ENCODE measurements at places on chromosomes 11 and 22. TPM values are rescaled to one million over a fixed set of nuclear protein-coding genes. Genes with fewer than 3 reads are reported as not detected.

Gene APOL3
- 58.2 TPM for total RNA-seq

GRCh38 chr11:109971184-109971523, 122.0 kb upstream of the ZC3H12C start:
- H3K4me3 ChIP-seq = no peak overlapping the region
- H3K36me3 ChIP-seq = no peaks in the 10 kb centered on the region
- peaks cover 15% of the 10 kb centered on the region for H3K4me1 ChIP-seq
- H3K27me3 ChIP-seq = no peaks in the 10 kb centered on the region

DNA sequence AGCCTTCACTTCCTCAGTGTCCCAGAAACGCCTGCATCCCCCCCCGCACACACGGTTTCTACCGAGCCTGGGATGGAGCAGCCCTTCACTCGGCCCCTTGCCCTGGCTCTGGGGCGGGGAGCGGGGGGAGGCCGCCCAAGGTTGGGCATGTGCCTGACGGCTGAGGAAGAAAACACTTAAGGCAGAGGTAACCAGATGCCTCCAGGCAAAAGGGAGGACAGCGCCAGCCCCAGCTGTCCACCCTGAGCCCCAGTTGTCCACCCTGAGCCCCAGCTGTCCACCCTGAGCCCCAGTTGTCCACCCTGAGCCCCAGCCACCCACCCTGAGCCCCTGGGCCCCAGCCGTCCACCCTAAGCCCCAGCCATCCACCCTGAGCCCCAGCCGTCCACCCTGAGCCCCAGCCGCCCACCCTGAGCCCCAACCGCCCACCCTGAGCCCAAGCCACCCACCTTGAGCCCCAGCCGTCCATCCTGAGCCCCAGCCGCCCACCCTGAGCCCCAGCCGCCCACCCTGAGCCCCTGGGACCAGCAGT, 3.8 kb upstream of the TTLL8 start:
- peaks cover 6% of the 10 kb centered on the region for H3K4me1 ChIP-seq
- H3K36me3 ChIP-seq = no peaks in the 10 kb centered on the region
- DNase-seq = no peak
- peaks cover 17% of the 10 kb centered on the region for H3K27me3 ChIP-seq

GRCh38 chr11:38411149-38411548, 1813.1 kb upstream of the RAG2 start:
- DNase-seq = no peak
- no peaks in the 10 kb centered on the region for H3K27me3 ChIP-seq
- H3K27ac ChIP-seq = no peak overlapping the region
- H3K4me3 ChIP-seq = no peak overlapping the region
- H3K36me3 ChIP-seq = no peaks in the 10 kb centered on the region
- no peaks in the 10 kb centered on the region for H3K4me1 ChIP-seq

Gene IGSF22
- total RNA-seq = 1.2 TPM

DNA sequence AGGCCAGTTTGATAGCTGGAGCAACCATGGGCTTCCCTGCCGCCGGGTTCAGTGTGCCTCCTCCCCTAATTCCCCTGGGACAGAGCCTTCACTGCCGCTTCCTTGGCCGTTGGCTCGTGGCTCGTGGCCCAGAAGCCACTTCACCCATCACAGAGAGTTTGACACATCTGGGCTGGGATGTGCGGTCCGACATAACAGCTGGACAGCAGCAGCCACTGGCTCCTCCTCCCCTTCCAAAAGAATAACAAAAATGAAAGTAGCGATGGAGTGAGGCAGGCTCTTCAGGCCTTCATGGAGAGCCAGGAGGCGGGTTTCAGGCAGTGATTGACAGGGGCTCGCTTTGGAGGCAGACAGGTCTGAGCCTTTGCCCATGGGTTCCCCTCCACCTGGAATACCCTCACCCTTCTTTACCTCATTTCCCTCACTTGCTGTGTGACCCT, 8.2 kb downstream of the CREB3L1 start:
- H3K27me3 ChIP-seq = no peaks in the 10 kb centered on the region
- peaks cover 23% of the 10 kb centered on the region for H3K4me1 ChIP-seq
- H3K4me3 ChIP-seq = no peak overlapping the region
- no peak for DNase-seq

GRCh38 chr11:115505175-115505574, 960 bp upstream of the CADM1 start:
- peaks cover 11% of the 10 kb centered on the region for H3K27me3 ChIP-seq
- H3K36me3 ChIP-seq = no peaks in the 10 kb centered on the region
- DNase-seq = no peak
- H3K27ac ChIP-seq = peak overlapping the region; percentile 66

GRCh38 chr11:2157294-2158040, 3.5 kb downstream of the INS start:
- H3K27ac ChIP-seq = no peak overlapping the region
- H3K36me3 ChIP-seq = no peaks in the 10 kb centered on the region
- H3K27me3 ChIP-seq = peaks cover 29% of the 10 kb centered on the region
- H3K4me3 ChIP-seq = no peak overlapping the region

Gene SLC22A8
- not detected for total RNA-seq

GRCh38 chr22:42544686-42545085, 9.1 kb upstream of the SERHL2 start:
- no peak for DNase-seq
- no peaks in the 10 kb centered on the region for H3K36me3 ChIP-seq
- no peaks in the 10 kb centered on the region for H3K4me1 ChIP-seq
- H3K27ac ChIP-seq = no peak overlapping the region
- H3K27me3 ChIP-seq = no peaks in the 10 kb centered on the region

GRCh38 chr11:123188508-123189165, 6.4 kb downstream of the CLMP start:
- H3K4me1 ChIP-seq = no peaks in the 10 kb centered on the region
- no peak for DNase-seq
- no peak overlapping the region for H3K27ac ChIP-seq
- H3K27me3 ChIP-seq = peaks cover 8% of the 10 kb centered on the region
- no peaks in the 10 kb centered on the region for H3K36me3 ChIP-seq
- H3K4me3 ChIP-seq = no peak overlapping the region

- no peak overlapping the region for H3K4me3 ChIP-seq
- H3K27ac ChIP-seq = no peak overlapping the region
- H3K36me3 ChIP-seq = no peaks in the 10 kb centered on the region
- peaks cover 7% of the 10 kb centered on the region for H3K4me1 ChIP-seq
- H3K27me3 ChIP-seq = no peaks in the 10 kb centered on the region
These were observed 23.2 kb upstream of the BIRC3 start for GRCh38 chr11:102293873-102294601.

Gene CFAP300
- total RNA-seq = 2.3 TPM

DNA sequence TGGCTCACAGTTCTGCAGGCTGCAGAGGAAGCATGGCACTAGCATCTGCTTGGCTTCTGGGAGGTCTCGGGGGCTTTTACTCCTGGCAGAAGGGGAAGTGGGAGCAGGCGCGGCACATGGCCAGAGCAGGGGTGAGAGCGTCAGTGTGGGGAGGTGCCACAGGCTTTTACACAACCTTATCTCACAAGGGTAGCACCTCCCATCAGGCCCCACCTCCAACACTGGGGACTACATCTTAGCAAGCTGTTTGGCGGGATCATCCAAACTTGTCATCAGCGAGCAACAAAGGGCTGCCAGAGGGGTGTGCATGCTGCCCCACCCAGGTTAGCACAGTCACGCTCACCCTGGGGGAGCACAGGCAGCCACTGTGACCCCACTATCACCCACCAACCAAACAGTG, 18.9 kb upstream of the YPEL1 start:
- peaks cover 9% of the 10 kb centered on the region for H3K4me1 ChIP-seq
- H3K27me3 ChIP-seq = no peaks in the 10 kb centered on the region
- no peak overlapping the region for H3K4me3 ChIP-seq
- DNase-seq = no peak
- H3K27ac ChIP-seq = no peak overlapping the region

DNA sequence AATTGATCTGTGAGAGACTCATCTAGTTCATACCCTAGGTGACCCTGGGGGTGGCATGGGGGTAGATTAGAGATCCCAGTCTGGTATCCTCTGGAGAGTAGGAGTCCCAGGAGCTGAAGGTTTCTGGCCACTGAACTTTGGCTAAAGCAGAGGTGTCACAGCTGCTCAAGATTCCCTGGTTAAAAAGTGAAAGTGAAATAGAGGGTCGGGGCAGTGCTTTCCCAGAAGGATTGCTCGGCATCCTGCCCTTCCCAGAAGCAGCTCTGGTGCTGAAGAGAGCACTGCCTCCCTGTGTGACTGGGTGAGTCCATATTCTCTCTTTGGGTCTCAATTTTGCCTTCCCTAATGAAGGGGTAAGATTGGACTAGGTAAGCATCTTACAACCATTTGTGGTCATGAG, 653 bp downstream of the IL18BP start:
- H3K36me3 ChIP-seq = peaks cover 35% of the 10 kb centered on the region
- DNase-seq = no peak
- H3K4me1 ChIP-seq = peaks cover 22% of the 10 kb centered on the region
- no peaks in the 10 kb centered on the region for H3K27me3 ChIP-seq

DNA sequence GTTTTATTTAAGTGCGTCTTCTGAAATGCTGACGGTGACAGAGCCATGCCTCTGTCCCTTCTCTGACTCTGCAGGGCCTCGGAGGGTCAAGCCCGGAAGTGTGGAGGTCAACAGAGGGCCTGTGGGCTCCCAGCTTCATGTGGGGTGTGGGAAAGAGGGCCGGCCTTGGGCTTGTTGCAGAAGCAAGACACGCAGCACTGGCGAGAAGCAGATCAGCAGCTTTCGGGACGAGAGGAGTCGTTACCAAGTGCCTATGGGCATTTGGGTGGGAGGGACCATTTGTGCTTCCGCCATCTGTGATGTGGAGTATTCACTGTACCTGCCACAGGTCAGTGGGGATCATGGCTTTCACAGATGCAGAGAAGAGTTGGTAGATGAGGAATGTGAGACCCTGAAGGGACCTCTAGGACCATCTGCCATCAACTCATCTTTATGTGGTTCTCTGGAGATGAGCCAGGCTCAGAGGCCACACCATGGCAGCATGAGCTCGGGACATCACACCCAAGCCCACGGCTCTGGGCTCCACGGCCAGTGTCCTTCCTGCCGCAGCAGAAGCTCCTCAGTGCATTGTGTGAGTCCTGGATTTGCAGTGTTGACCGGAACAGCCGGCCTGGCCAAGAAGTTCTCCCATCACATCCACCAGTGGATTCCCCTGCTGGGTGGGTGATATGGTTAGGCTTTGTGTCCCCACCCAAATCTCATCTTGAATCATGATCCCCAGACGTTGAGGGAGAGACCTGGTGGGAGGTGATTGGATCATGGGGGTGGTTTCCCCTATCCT, 590.7 kb downstream of the TBC1D22A start:
- H3K4me1 ChIP-seq = no peaks in the 10 kb centered on the region
- no peak overlapping the region for H3K4me3 ChIP-seq
- H3K27ac ChIP-seq = no peak overlapping the region
- DNase-seq = no peak

DNA sequence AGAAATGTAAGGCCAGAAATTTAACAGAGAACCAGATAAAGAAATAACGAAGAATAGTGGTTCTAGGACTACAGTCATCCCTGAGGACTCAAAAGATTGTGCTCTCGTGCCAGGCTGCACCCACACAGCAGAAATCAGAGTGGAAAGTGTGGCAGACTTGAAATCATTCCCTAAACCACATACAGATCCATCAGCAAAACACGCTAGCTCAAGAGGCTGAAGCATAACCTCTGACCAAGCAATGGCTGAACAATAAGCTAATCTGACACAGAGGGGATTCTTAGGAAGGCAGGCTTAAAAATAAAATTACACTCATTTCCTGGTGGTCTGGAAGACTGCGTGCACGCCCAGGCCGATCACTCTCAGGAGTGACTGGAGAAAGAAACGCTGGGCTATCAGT, 19.0 kb downstream of the NCF4 start:
- no peak for DNase-seq
- no peaks in the 10 kb centered on the region for H3K27me3 ChIP-seq
- H3K36me3 ChIP-seq = no peaks in the 10 kb centered on the region
- peaks cover under 1% of the 10 kb centered on the region for H3K4me1 ChIP-seq

Gene CAT
- 213 TPM for total RNA-seq

Gene GRK3
- total RNA-seq = 26.0 TPM

DNA sequence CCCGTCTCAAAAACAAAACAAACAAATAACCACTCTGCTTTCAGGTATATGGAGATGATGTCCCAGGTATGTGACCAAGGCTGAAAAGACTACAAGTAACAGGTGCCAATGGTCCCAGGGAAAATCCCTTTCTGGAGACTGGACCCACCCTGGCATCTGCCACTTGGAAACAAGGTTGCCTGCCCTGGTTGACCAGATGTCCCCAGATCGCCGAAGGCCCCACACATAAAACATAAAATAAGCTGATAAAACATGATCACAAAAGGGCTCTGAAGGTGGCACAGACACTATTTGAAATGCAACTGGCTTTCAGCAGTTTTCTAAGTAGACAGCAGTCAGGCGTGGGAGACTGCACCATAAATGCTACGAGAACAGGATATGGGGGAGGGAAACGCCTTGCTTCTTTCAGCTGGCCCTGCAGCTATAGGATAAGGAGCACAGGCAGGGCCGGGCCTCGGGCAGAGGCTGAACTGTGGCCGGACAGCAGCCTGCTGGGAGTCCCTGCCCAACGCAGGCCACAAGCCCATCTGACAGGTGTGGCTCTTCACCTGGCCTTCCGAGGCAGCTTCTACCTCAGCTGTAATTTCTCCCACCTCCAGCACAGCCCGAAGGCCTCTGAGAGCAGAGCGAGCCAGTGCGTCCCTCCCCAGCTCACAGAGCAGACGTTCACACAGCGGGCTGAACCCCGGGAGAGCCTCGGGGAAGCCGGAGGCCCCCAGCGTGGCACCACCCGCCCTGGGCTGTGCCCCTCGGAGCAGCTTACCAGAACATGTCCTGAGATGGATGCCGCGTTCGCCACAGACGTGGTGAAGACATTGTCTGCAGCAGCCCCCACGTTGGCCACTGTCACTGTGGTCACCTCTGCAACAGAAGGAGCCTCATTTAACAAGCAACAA, 4.0 kb downstream of the DEAF1 start:
- no peak overlapping the region for H3K27ac ChIP-seq
- peaks cover 41% of the 10 kb centered on the region for H3K36me3 ChIP-seq
- peaks cover 13% of the 10 kb centered on the region for H3K4me1 ChIP-seq
- no peaks in the 10 kb centered on the region for H3K27me3 ChIP-seq
- H3K4me3 ChIP-seq = no peak overlapping the region

- no peak overlapping the region for H3K27ac ChIP-seq
- H3K4me1 ChIP-seq = peaks cover 5% of the 10 kb centered on the region
- no peak for DNase-seq
- H3K36me3 ChIP-seq = no peaks in the 10 kb centered on the region
These were observed 13.2 kb upstream of the NPAS4 start for GRCh38 chr11:66407651-66408050.

Gene FDXACB1
- total RNA-seq = 1.9 TPM

GRCh38 chr22:46445771-46446420, 91.5 kb downstream of the CELSR1 start:
- H3K36me3 ChIP-seq = no peaks in the 10 kb centered on the region
- no peak for DNase-seq
- no peak overlapping the region for H3K27ac ChIP-seq
- no peaks in the 10 kb centered on the region for H3K27me3 ChIP-seq

Gene NRXN2
- 0.72 TPM for total RNA-seq

GRCh38 chr11:62446091-62446490, 27.3 kb downstream of the SCGB1A1 start:
- no peak for DNase-seq
- no peaks in the 10 kb centered on the region for H3K36me3 ChIP-seq
- peak overlapping the region; percentile 3 for H3K27ac ChIP-seq

- no peak overlapping the region for H3K27ac ChIP-seq
- DNase-seq = no peak
- H3K27me3 ChIP-seq = no peaks in the 10 kb centered on the region
- H3K36me3 ChIP-seq = peaks cover 44% of the 10 kb centered on the region
These were observed 190.7 kb downstream of the UVRAG start for GRCh38 chr11:76005756-76006155.

Gene INSC
- 0.96 TPM for total RNA-seq

- no peaks in the 10 kb centered on the region for H3K36me3 ChIP-seq
- no peaks in the 10 kb centered on the region for H3K4me1 ChIP-seq
- no peak for DNase-seq
These were observed 41.8 kb downstream of the BARX2 start for GRCh38 chr11:129417458-129417857.
